ENCODE measurements at places on chromosomes 16 and 17.

- no peak for DNase-seq
These were observed 23.6 kb upstream of the SLC13A2 start for GRCh38 chr17:28449859-28450258.

DNA sequence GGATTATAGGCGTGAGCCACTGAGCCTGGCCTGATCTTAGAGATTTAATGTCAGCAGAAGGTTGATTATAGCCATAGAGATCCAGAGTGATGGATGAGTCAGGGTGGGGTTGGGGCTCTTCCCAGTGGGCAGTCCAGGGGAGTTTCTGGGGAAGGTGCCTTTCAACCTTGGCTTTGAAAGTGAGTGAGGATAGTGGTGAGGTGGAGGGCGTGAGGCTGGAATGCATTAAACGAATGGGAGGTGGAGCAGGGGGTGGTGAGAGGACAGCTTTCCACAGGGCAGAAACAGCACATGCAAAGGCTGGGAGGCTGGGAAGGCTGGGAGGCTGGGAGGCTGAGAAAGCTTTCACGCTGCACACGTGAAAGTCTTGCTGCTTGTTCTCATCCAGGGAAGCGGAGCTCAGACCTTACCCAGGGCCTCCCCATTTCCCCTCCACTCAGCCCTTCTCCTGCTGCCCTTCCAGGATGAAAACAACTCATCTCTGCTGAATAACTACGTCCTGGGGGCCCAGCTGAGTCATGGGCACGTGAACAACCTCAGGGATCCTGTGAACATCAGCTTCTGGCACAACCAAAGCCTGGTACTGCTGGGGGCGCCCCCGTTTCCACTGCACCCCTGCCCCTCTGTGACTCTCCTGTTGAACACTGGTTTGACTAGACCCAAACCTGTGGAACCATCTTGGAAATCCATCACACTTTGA is 22.3 kb downstream of the ADGRG5 start:
- no peak for DNase-seq

- no peak for DNase-seq
These were observed 92.9 kb downstream of the C16orf78 start for GRCh38 chr16:49466529-49466831.

DNA sequence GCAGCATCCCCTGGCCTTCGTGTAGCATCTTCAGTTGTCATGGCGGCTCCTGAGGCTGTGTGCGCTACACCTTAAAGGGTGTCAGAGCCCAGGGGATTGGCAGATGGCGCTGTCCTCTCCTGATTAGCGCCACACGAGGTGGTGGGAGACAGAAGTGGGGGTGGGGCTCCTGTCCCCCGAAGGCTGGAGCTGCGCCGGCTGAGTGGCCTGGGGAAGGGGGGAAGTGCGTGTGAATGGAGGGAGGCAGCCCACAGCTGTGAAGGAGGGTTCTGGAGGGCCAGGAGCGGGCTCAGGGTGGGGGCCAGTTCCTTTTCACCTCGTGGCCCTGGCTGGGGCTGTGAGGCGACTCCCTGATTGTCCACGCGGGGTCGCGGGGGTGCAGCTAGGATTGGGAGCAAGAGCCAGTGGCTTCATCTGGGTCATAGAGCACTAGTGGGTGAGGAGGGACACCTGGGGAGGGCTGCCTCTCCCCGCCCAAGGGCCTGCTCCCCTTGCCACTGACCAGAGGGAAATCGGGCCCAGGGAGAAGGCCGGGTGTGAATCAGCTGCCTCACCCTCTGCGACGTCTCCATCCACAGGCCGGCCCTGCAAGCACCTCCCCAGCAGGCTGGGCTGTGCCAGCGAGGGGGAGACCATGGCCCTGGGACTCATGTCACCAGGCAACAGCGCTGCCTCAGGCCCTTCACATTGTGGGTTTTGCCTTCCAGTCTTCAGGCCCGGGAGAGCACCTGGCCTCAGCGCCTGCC is 14.1 kb downstream of the BAHCC1 start:
- DNase-seq, result no peak

GRCh38 chr16:56478281-56479049 is 27.1 kb downstream of the OGFOD1 start:
- no peak for DNase-seq

GRCh38 chr17:72338304-72338703 is 217.5 kb downstream of the SOX9 start:
- no peak for DNase-seq

DNA sequence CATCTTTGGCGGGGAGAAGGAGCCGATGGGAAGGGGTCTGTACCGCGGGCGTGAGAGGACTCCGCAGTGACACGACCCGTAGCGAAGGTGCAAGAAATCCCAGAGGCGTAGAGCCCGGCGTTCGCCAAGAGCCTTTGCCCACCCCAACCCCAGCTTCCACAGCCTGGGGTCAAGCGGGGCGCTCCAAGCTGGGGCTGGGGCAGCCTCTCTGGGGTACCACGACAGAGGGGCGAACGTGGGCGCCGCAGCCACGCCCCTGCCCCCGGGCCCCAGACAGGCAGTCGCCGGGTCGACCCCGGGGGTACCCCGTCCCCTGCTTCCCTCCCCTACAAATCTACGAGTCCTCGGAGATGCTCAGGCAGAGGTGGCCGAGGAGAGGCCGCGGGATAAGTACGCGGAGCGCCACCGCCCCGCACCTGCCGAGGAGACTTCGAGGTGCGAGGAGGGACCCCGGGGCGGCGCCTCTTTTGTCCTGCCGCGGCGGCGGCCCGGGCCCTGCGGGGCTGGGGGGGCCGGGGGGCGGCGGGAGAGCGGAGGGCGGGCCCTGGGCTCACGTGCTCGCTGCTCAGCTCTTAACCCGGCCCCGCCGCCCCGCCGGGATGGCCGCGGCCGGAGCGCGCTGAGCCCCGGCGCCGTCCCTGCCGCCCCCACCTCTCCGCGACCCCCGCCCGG is at the start of gene ADAM11:
Gene ADAM11 (plus strand): TSS at position 575 of the 672 bp plus-strand sequence. CDS start 212 bp downstream, outside the sequence.
- DNase-seq, result no peak

DNA sequence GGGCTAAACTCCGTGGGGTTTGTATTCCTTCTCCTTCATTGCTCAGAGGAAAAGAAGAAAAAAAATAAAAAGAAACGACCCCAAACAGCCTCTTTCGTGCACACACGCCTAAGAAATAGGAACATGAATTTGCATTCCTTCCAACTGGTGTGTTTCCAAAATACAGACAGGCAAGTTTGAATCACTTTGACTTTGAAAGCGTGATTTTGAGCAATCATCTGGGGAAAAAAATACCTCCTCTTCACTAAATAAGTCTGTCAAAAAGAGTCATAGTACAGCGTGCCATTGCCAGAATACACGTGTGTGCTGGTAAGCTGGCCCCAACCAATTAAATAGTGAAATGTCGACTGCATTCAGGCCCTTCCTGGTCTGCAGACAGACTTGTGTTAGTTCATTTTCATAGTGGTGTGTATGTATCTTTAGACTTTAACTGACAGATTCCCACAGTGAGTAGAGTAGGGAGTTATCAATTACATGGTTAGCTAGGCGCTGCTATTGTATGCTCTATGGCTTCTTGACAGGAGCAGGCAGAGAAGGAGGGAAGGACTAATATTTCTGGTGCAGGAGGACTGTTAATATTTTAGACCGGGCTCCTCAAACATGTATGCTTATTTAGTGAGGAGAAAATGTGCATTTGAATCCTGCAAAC is 618.3 kb downstream of the MAF start:
- no peak for DNase-seq

DNA sequence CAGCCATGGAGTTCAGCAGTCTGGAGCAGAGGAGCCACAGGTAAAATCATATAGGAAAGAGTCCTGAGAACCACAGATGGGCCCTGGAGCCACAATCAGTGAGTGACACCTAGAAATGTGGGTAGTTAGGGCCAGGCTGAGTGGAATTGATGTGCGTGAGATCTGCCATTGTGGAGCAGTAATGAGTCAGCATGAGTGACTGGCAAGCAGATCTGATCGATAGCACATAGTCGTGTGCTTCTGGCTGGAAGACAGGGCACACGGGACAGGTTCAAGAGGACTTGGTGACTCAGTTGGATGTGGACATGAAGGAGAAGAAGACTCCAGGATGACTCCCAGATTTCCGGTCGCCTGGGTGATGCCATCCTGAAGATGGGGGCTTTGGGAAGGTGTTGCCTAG is 12.3 kb downstream of the ADORA2B start:
- DNase-seq, result no peak

DNA sequence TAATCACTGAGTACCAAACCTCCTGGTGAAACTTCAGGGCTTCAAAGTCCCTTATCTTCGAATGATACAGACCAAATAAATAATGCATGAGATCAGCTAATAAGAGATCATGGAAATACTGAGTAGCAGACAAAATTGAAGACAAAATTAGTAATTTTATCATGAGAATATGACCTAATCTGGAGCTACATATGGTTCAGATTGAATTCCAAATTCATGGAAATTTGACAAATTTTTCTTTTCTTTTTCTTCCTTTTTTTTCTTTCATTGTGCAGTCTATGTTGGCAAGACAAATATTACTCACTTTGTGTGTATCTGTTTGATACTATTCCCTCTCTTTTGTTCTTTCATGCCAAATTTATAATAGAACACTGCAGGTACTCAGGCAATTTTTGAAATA is 218.1 kb upstream of the KCNJ16 start:
- DNase-seq, result no peak

DNA sequence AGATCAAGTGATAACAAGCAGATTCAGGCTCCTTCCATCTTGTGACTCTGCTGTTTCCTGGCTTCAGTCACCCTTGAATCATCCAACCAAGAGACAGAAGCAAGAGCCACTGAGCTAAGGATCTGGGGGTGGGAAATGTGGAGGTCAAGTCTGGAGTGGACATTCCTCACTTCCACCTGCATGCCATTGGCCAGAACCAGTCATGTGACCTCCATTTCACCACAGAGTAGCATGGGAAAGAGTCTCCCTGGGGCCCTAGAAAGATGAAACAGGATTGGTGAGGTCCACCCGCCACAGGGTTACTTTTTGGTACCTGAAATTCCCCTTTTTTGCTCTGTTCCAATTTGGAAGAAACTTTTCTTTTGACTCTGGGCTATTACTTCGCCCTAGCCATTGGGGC is 1006.0 kb upstream of the EEF2KMT start:
- DNase-seq, result no peak

- no peak for DNase-seq
These were observed 670.1 kb upstream of the CA10 start for GRCh38 chr17:52828621-52829020.

- DNase-seq, result no peak
These were observed 2.3 kb downstream of the ARL4D start for GRCh38 chr17:43400943-43401717.

- peak; percentile 81 for DNase-seq
These were observed 9.8 kb upstream of the CSNK1D start for GRCh38 chr17:82283208-82283749.

GRCh38 chr16:72443809-72444208 is 271.9 kb upstream of the PMFBP1 start:
- DNase-seq, result no peak

- DNase-seq, result peak; percentile 41
These were observed 5.6 kb downstream of the ALOX12 start for GRCh38 chr17:7001318-7001961.

- DNase-seq, result no peak
These were observed 65.1 kb upstream of the METRNL start for GRCh38 chr17:83014297-83014696.

DNA sequence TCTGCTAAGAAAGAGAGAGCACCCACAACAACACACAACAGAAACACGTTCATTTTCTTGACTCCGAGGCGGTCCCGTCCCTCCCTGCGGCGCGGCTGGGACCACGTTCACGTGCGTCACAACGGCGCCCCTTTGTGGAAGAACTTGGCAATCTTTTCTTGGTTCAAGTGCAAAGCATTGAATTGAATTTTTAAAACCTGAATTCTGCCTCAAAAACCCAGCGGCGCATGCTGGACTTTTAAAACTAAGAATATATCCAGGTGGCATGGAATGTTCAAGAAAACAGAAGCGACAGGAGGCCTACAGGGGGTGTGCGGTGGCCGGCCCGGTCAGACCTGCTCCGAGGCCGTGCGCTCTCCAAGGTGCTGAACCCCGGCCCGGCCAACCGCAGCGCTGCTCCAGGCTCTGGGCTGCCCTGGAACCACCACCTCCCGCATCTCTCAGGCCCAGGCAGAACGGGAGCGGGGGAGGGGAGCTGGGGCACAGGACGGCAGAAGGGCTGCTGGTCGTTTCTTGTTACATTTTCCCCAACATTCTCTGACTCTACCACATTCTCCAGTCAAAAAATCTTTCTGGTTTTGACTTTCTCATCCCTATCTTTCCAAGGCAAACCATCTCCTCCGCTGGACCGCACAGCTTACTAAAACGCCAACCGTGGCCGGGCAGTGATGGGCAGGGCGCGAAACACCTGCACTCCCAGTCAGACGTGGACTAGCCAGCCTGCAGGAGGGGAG is 3.4 kb upstream of the HEXD start:
- DNase-seq, result peak; percentile 83

DNA sequence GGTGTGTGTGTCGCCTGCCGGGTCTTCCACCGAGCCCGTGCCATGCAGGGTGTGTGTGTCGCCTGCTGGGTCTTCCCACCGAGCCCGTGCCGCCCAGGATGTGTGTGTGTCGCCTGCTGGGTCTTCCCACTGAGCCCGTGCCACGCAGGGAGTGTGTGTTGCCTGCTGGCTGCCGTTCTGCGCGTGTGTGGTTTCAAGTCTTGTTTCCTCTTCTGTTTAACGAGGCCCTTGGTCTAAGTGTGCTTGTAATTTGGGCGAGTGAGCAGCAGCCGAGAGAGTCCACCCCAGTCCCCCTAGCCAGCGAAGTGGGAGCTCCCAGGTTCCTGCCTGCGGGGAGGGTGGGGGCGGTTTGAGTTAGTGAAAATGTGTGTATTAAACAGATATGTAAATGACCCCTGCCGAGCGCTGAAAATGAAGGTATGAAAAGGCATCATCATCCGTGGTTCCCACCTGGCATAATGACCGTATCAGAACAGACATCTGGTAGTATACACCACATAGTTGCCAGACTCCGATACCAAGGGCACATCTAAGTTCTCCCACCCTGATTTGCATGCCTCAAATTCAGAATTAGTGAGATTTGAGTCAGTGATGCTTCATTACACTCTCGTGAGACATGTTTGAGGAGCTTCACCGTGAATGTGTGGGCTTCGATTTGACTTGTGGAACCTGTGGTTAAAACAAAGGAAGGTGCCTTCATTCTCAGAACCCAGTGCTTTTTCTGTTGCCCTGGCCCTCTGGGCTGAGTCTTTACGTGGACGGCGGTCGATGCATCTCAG is 114.5 kb upstream of the CHMP6 start:
- DNase-seq, result peak; percentile 87

DNA sequence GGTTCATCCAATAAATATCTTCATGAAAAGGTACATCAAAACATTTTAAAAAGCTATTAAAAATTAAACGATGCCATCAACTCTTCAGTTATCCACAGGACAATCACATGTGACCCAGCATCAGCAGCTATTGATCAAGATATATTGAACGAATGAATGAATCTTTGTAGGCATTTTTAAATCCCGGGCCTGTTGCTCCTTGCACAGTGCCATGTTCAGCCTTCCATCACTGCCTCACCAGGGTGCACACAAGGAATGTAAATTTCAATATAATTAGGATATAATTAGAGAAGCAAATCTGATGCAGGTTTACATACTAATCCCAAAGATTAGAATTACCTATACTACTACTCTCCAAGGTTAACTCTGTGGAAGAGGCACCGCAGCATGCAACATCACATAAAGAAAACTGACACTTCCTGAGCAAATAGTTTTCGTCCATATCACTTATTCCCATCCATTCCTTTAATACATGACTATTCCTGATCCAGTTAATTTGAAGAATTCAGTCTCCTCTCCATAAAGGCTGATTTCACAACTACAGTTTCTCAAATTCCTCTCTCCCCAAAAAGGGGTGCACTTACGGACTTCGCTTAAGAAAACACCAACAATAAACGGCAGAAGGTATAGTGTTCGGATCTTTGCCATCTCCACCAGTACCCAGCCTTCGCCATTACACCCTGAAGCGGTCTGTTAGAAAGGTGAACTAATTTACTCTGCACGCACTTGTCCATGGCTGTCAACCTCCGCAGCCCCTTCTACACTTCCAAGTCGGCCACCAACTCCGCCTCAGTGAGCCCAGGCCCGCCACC is 938 bp downstream of the NCOR1 start:
- peak; percentile 30 for DNase-seq

Measured in stimulated activated effector memory CD8-positive, alpha-beta T cell treated with anti-CD3 and anti-CD28 coated beads, Interleukin-12 subunit alpha, Interleukin-12 subunit beta, amount 100 ng/mL, for 72 hours (primary cell).